ENCODE measurements at places on chromosomes 5 and 9.

- H3K27me3 ChIP-seq = no peaks in the 10 kb centered on the region
- no peaks in the 10 kb centered on the region for H3K4me1 ChIP-seq
- H3K36me3 ChIP-seq = no peaks in the 10 kb centered on the region
- peak; percentile 25 for DNase-seq
- no peak overlapping the region for H3K4me3 ChIP-seq
- H3K27ac ChIP-seq = no peak overlapping the region
These were observed 233.3 kb upstream of the GRAMD2B start for GRCh38 chr5:126189862-126190261.

DNA sequence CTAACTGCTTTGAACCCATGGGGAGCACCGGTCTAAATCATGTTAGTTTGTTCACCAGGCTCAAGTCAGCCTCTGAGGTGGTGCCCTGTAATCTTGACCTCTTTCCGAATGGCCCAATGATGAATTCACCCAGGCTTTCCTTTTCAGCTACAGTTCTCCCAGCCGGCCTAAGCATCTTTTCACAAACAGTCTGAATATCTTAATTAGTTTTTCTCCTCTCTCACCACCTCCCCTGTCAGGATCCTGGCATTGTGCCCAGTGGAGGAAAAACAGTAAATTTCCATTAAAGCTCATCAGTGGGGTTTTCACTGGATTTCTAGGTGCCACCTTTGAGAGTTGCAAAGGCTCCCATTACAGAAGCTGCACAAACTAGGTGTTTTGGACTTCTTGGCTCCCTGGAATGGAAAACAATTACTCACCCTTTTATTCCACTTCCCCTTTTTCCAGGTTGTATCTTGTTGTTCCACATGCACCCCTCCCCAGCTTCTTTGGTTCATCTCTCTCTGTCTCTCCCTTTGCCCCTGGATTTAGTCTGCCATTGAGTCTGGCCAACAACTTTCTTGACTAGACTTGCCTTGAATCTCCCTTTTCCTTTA is 69.4 kb upstream of the ADAMTSL1 start:
- no peak overlapping the region for H3K4me3 ChIP-seq
- no peaks in the 10 kb centered on the region for H3K27me3 ChIP-seq
- DNase-seq = no peak

DNA sequence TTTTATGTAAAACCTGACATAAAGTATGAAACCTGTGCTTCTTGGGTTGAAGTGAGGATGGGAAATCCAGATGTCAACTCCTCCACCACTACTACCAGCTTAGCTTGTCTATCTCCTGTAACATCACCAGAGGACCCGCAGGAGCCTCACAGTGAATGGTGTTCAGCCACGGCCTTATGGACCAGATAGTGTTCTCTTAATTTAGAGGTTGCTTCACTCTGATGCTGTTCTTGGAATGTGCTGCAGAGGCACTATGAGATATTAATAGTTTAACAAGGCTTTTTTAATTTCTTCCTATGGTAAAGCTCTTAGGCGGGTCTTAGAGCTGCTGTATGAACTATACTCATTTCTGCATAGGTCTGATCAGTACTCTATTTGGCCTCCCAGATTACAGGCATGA is 27.9 kb downstream of the NFX1 start:
- H3K27ac ChIP-seq = no peak overlapping the region
- no peak overlapping the region for H3K4me3 ChIP-seq
- H3K4me1 ChIP-seq = no peaks in the 10 kb centered on the region
- DNase-seq = no peak
- H3K27me3 ChIP-seq = no peaks in the 10 kb centered on the region

GRCh38 chr5:168227973-168228615 is 63.4 kb upstream of the WWC1 start:
- no peaks in the 10 kb centered on the region for H3K4me1 ChIP-seq
- H3K4me3 ChIP-seq = no peak overlapping the region

DNA sequence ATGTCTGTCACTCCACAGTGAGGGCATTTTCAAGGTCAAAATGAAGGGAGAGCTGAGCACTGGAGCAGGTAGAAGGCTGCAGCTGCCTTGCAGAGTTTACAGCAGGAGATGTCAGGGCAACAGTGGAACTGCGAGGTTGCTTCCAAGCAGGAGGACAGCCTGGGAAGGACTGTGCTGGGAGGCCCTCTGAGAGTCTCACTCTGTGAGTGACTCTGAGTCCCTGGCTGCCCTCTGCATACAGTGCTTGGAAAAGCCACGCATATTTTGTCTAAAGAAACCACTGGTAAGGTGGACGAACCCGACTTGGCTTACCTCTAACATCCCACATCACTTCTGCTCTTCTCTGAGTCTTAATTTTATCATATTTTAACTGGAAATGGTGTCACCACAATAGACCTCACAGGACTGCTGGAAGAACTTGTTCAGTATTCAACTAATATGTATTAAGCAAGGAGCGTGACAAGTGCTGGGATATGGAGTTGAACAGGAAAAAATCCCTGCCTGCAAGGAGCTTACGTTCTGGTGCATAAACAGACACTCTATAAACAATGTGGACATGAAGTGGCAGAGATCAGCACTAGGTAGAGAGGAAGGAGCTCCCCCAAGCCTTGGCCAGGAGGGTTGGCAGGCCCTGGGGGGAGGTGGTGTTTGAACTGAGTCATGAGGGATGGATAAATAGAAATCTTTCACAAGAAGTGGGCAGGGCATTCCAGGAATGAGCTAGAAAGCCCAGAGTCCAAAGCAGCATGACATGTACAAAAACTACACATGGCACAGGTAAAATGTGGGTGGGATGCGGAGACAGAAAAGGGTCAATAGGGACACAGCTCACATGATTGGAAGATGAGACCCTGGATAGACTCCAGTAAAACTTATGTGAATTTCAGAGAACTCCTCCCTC is 64.0 kb upstream of the FOXE1 start:
- H3K27ac ChIP-seq = no peak overlapping the region
- DNase-seq = no peak
- no peak overlapping the region for H3K4me3 ChIP-seq
- H3K27me3 ChIP-seq = no peaks in the 10 kb centered on the region
- no peaks in the 10 kb centered on the region for H3K36me3 ChIP-seq
